Upper lobe of right lung (tissue), 1 donor: ENCODE measurements at places on chromosomes 1 and 21. TPM values are rescaled to one million over a fixed set of nuclear protein-coding genes. Genes with fewer than 3 reads are reported as not detected.
A peak's percentile ranks its signal among the peaks of the same experiment; 100 is the strongest.

DNA sequence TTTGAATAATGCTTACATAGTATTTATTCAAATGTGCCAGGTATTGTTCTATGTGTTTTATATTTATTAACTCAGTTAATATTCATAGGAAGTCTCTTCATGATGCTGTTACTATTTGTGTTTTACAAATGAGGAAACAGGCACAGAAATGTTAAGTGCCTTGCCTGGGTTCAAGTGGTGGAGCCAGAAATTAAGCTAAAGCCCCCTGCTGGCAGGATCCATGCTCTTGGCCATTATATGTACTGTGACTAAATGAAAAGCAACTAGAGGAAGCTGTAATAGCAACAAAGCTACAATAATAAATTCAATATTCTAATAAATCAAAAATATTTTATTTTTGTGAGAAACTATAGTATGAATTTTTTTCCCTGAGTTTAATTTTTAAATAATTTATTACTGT is 30.0 kb downstream of the IARS2 start:
- no peak overlapping the region for H3K4me3 ChIP-seq
- peaks cover 45% of the 10 kb centered on the region for H3K36me3 ChIP-seq
- no peaks in the 10 kb centered on the region for H3K4me1 ChIP-seq
- no peak overlapping the region for H3K27ac ChIP-seq
- DNase-seq: no peak
- no peaks in the 10 kb centered on the region for H3K27me3 ChIP-seq

FCGR2B gene
- 30.7 TPM for total RNA-seq

DNA sequence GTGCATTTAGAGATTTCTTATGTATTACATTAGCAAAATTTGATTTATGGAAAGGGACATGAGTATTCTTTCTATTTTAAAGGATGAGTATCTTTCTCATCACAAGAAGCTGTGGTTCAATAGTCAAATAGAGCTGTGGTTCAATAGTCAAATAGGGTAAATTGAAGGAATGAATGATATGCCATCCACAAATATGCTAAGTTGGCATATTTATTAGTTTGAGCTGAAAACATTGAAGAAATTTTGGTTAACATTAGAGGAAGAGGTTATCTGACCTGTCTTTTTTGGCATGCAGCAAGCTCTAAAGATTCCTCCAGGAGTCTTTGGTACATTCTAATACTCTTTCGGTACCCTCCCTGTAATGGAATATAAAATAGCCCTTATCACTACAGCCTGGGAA is 4.8 kb downstream of the OR2L8 start:
- no peaks in the 10 kb centered on the region for H3K27me3 ChIP-seq
- DNase-seq: no peak
- H3K36me3 ChIP-seq: no peaks in the 10 kb centered on the region
- no peak overlapping the region for H3K27ac ChIP-seq
- no peak overlapping the region for H3K4me3 ChIP-seq

DNA sequence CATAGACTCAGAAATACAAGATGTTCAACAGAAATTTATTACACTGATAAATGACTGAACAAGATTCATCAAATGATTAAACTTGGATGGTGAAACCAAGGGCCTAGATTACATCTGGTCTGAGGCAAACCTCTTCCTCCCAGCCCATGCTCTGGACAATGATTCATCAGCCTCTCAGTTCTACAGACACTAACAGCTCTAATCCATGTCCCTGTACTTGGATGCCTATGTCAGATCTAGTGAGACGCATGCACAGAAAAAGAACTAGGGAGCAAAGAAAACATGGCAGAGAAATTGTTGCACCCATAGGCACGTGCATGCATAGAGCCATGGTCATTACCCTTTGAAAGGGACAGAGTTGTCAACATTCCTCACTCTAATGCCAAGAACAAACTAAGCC is 250.1 kb downstream of the KCNH1 start:
- no peaks in the 10 kb centered on the region for H3K36me3 ChIP-seq
- no peaks in the 10 kb centered on the region for H3K27me3 ChIP-seq
- no peak for DNase-seq
- no peaks in the 10 kb centered on the region for H3K4me1 ChIP-seq
- no peak overlapping the region for H3K4me3 ChIP-seq

DNA sequence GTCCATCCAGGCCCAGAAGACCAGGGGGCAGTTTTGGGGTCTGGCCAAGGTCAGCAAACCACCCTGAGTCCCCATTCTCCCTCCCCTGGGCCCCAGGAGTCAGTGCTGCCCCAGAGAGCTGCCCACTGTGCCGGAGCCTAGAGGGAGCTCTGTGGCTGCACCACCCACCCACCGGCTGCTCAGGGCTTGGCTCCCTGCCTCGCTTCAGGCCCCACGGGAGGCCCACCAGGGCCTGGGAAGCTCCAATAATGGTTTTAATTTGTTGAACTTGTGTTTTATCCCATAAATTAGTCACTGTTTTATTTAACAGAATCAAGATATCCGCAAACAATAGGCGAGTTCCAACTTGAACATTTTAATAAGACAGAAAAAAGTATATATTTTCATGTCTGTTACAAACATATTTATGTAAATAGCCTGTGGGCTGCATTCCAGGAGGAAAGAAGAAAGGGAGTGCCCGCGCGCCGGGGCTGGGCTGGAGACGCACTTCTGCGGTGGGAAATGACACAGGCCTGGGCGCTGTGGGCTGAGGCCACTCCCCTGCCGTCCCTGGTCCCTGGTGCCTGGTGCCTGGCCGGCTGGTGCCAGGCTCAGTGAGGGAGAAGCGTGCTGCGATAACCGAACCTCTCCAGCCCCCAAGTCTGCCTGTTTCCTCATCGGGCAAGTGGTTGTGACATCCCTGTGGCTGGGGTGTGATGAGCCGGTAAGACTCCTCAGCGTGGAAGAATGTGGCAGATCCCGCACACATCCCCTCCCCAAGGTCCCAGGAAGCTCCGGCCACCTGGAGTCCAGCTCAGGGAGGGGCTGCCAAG is 160.5 kb downstream of the PEX14 start:
- peak overlapping the region; percentile 62 for H3K27ac ChIP-seq
- H3K36me3 ChIP-seq: peaks cover 6% of the 10 kb centered on the region
- no peak overlapping the region for H3K4me3 ChIP-seq

DNA sequence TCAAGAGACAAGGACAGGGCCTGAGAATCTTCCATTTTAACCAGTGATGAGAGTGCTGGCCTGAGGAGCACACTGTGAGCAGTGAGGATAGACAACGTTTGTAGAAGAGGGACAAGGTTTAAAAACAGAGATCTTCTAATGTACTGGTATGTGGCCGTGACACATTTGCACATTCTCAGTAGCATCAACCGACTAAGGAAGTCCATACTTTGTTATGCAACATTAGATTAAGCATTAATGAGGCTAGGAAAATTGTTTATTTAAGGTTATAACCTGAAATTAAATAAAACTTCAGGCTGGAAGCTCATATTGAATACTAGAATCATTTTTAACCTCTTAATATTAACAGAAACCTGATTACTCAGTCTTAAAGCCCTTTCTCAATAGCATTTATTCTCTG is 99.0 kb downstream of the SLC45A1 start:
- H3K36me3 ChIP-seq: peaks cover 38% of the 10 kb centered on the region
- DNase-seq: no peak
- H3K4me3 ChIP-seq: no peak overlapping the region
- peak overlapping the region; percentile 33 for H3K27ac ChIP-seq

- H3K4me3 ChIP-seq: no peak overlapping the region
- no peaks in the 10 kb centered on the region for H3K27me3 ChIP-seq
- H3K4me1 ChIP-seq: no peaks in the 10 kb centered on the region
- no peaks in the 10 kb centered on the region for H3K36me3 ChIP-seq
Observed at GRCh38 chr21:21165063-21165645, 166.9 kb downstream of the NCAM2 start.

GRCh38 chr1:183346276-183346732 is 71.9 kb downstream of the NMNAT2 start:
- no peak overlapping the region for H3K27ac ChIP-seq
- H3K36me3 ChIP-seq: no peaks in the 10 kb centered on the region
- no peaks in the 10 kb centered on the region for H3K27me3 ChIP-seq
- no peak overlapping the region for H3K4me3 ChIP-seq
- H3K4me1 ChIP-seq: no peaks in the 10 kb centered on the region
- no peak for DNase-seq

DNA sequence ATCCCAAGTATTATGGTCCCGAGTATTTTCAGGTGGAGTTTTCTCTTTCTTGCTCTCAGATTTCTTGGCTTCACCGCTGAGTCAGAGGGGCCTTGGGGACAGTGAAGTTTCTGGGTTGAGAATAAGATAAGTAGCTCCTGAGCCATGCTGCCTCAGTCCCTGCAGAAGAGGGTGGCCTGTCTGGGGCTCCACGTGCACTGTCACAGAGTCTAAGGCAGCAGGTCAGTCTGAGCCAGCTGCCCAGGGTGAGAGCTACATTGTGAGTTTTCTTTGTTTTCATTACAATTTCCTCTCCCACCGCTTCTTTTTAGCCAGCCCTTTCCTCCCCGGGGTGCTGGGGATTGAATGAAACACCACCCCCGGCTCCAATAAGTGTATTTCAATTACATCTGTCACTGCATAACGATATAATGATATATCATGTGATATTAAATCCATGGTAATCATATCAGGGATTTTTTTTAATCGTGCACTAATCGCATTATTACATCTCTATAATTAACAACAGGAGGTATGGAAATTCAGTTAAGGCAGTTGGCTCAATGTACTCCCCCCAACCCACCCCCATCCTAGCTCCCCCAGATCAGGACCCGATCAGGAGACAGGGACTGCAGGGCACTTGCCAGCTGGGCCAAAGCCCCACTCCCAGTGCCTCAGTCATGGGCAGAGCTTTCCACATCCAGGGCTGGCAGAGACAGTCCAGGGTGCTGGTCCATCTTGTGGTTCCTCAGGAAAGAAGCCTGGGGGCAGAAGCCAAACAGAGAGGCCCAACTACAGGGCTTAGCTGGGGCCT is 43.7 kb downstream of the DMAP1 start:
- H3K27me3 ChIP-seq: no peaks in the 10 kb centered on the region
- no peaks in the 10 kb centered on the region for H3K36me3 ChIP-seq
- no peak for DNase-seq
- no peak overlapping the region for H3K4me3 ChIP-seq

- no peaks in the 10 kb centered on the region for H3K27me3 ChIP-seq
- H3K27ac ChIP-seq: no peak overlapping the region
- no peaks in the 10 kb centered on the region for H3K36me3 ChIP-seq
- no peak for DNase-seq
- H3K4me3 ChIP-seq: no peak overlapping the region
Observed at GRCh38 chr21:31710586-31710985, 21.3 kb downstream of the SCAF4 start.

GRCh38 chr1:69585666-69586065 is 17.9 kb downstream of the LRRC7 start:
- no peaks in the 10 kb centered on the region for H3K27me3 ChIP-seq
- DNase-seq: no peak
- H3K4me3 ChIP-seq: no peak overlapping the region

- H3K27ac ChIP-seq: no peak overlapping the region
- no peaks in the 10 kb centered on the region for H3K27me3 ChIP-seq
- H3K36me3 ChIP-seq: no peaks in the 10 kb centered on the region
Observed at GRCh38 chr1:101732261-101732660, 264.5 kb downstream of the OLFM3 start.

GRCh38 chr1:19427087-19427781 is 58.1 kb downstream of the CAPZB start:
- H3K27ac ChIP-seq: peak overlapping the region; percentile 67
- no peak overlapping the region for H3K4me3 ChIP-seq
- no peak for DNase-seq

DNA sequence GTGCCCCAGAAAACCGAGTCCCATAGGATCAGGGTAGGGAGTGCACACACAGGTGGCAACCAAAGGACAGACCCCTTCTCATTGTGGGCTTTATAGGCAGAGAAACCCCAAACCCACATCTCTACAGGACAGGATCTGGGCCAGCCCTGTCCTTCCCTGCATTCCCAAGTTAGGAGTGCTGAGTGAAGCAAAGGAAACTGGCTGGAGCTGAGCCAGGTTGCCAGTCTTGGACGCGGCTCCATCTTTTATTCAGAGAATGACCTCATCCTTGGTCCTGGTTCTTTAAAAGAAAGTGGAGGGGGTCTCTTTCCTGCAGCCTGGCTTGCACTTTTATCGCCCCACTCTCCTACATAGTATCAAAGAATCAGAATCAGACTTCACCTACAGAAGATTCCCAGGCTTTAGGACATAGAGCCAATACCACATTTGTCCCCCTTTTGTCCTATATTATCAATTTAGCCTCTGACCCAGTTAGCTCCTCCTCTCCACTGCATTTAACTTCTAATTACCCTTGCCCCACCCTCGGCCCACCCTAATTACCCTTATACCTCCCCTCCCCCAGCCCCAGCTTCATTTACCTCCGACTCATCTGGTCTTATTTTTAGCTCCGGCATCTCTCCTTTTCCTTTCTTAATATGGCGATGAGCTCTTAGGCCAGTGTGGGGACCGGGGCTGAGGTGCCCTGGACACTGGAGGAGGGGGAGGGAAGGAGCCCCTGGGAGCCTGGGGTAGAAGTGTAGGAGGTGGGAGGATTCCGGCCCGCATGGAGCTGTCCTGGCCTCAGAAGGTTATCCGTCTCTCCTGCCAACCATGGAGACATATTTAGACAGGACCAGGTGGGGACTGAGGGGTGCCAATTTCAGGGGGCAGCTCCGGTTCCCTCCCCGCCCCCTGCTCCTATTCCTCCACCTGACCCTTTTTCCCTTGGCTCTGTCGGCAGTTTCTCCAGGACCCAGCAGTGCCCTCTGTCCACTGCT is at the start of gene CASQ1:
Gene CASQ1, plus strand, starts transcription at position 927 of the 977 bp plus-strand sequence. CDS start 177 bp downstream, outside the sequence.
- H3K4me3 ChIP-seq: no peak within 1 kb of the TSS
- no peaks in the 10 kb centered on the region for H3K27me3 ChIP-seq
- no peak within 1 kb of the TSS for H3K27ac ChIP-seq
- no peak for DNase-seq
- no peaks in the 10 kb centered on the region for H3K36me3 ChIP-seq
- H3K4me1 ChIP-seq: peaks cover 4% of the 10 kb centered on the region

DNA sequence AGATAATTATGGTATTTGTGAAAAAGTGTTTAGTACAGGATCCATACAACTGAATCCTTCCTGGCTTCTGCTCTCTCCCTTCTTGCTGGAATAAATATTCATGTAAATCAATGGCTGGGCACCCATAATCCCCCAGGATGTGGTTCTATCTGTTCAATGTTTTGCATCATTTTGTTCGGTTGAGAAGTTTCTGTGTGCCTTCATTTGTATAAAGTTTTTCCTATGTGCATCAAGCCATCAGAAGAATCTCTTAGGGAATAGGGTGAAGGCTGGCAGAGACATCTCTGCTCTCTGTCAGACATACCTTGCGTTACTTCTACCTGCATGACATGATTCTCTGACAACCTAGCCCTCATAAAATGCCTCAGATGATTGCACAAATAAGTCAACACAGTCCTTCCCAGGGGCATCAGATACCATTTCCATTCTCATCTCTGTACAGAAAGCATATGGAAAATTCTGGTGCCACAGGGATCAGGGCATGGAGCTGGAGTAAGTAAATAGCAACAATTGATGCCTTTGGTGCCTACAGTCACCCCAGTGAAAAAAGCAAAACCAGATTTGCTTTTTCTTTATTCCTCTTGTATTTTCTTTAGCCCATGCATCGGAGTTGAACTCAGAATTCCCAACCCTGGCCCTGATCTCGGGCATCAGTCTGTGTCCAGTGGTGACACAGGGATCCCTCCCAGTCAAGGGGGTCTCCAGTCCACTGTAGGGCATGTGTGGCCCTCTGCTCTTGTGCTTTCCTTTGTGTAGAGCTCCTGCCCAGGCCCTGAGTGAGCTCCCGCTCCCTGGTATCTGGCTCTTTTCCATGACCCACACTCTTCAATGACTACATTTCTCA is 39.7 kb upstream of the ATP1A1 start:
- H3K4me3 ChIP-seq: no peak overlapping the region
- H3K27ac ChIP-seq: no peak overlapping the region
- H3K4me1 ChIP-seq: peaks cover 5% of the 10 kb centered on the region
- no peaks in the 10 kb centered on the region for H3K27me3 ChIP-seq
- H3K36me3 ChIP-seq: no peaks in the 10 kb centered on the region
- DNase-seq: no peak

FAM72D gene
- total RNA-seq: 0.43 TPM
